ENCODE measurements at places on chromosomes 16 and 17.

GRCh38 chr17:28057731-28058246 is 15.3 kb downstream of the NLK start:
- DNase-seq, result no peak

DNA sequence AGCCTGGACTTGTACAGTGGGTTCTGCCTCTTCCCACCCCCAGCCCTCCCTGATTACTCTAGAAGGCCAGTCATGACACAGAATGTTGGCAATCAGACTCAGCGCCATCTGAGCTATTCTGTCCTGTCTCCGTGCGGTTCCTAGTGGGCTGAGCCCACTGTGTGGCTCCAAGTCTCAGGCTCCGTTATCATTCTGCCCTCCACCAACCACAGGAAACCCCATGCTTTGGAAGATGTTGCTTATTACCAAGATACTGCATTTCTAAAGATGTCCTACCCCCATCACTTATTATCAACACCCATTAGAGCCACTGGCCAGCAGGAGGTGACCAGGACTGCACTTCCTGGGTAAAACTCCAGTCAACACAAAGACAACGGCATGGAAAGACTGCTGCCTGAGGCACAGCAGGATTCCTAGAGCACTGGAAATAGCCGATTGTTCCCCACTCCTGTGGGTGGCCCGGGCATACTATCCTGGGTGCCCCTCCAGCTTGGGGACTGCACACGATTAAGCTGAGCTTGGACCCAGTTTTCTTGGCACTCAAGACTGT is 133.6 kb downstream of the AATF start:
- no peak for DNase-seq

DNA sequence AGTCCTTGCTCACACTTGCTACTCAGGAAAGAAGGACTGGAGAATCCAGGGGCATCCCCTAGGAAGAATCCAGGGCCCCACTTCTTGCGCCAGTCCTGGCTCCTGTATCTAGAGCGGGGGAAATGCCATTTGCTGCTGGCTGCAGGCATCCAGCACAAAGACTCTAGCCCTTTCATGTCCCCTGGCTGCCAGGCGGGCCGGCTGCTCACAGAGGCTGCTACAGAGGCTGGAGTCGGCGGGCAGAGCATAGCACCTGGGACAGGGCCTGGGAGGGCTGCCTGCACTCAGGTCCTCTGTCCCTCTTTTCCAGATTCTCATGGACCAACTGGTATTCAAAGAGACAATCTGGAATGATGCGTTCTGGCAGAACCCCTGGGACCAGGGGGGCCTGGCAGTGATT is 13.8 kb downstream of the SMIM5 start:
- DNase-seq, result no peak

DNA sequence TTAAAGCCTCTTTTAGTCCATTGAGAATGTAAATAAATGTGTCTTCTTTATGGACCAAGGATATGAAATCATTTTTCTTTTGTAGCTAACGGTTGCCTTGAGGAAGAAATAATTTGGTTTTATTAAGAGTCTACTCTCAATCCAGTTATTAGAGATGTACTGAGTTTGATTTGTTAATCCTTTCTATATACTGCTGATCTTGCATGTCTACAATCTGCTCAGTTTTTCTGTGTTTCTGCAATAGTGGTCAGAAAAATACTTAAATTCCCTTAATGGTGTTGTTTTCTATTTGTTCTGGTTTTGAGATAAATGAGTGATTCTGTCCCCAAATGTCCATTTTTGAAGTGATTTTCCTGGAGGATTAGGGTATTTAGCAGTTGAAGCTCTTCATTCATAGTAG is 54.9 kb downstream of the CYLD start:
- no peak for DNase-seq

GRCh38 chr17:76723812-76724211 is 2.6 kb downstream of the JMJD6 start:
- DNase-seq, result no peak

Measured in substantia nigra (tissue), 51 donors.